ENCODE measurements at places on chromosomes 3 and 15. TPM values are rescaled to one million over a fixed set of nuclear protein-coding genes. Genes with fewer than 3 reads are reported as not detected.

DNA sequence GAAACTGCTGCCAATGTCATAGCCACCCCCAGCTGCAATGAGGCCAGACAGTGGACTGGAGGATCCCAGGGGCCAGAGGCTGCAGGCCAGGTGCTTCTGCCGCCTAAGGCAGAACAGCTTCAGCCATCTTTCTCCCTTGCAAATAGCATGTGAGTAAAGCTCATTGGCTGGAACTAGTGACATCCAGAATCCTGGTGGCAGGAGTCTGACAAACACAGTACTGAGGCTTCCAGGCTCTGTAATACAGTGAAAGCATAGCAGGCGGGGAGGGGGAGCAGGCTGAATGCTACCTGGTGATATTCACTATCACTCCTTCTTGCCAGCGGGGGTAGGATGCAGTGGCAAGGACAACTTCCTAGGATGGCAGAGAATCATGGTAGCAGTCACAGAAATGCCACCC is 36.5 kb upstream of the TBC1D21 start:
- H3K27me3 ChIP-seq = no peaks in the 10 kb centered on the region
- no peaks in the 10 kb centered on the region for H3K36me3 ChIP-seq
- DNase-seq = no peak
- no peak overlapping the region for H3K4me3 ChIP-seq

The KBTBD8 gene
- total RNA-seq = 1.2 TPM

The CCR9 gene
- total RNA-seq = 0.07 TPM

The FBLN2 gene
- total RNA-seq = 2.5 TPM

The ADAMTS7 gene
- total RNA-seq = 0.99 TPM

The FETUB gene
- 55.1 TPM for total RNA-seq

- H3K27ac ChIP-seq = no peak overlapping the region
- H3K4me1 ChIP-seq = no peaks in the 10 kb centered on the region
- H3K4me3 ChIP-seq = no peak overlapping the region
- no peaks in the 10 kb centered on the region for H3K36me3 ChIP-seq
Measured at GRCh38 chr3:118909763-118910162, 124.9 kb downstream of the IGSF11 start.

GRCh38 chr3:1117843-1118473 is 25.1 kb downstream of the CNTN6 start:
- no peaks in the 10 kb centered on the region for H3K4me1 ChIP-seq
- no peak for DNase-seq
- no peak overlapping the region for H3K27ac ChIP-seq
- H3K36me3 ChIP-seq = no peaks in the 10 kb centered on the region
- H3K4me3 ChIP-seq = no peak overlapping the region
- no peaks in the 10 kb centered on the region for H3K27me3 ChIP-seq

GRCh38 chr3:129213238-129213637 is 29.5 kb upstream of the CNBP start:
- no peak overlapping the region for H3K4me3 ChIP-seq
- peaks cover 19% of the 10 kb centered on the region for H3K4me1 ChIP-seq
- no peaks in the 10 kb centered on the region for H3K36me3 ChIP-seq
- DNase-seq = no peak

DNA sequence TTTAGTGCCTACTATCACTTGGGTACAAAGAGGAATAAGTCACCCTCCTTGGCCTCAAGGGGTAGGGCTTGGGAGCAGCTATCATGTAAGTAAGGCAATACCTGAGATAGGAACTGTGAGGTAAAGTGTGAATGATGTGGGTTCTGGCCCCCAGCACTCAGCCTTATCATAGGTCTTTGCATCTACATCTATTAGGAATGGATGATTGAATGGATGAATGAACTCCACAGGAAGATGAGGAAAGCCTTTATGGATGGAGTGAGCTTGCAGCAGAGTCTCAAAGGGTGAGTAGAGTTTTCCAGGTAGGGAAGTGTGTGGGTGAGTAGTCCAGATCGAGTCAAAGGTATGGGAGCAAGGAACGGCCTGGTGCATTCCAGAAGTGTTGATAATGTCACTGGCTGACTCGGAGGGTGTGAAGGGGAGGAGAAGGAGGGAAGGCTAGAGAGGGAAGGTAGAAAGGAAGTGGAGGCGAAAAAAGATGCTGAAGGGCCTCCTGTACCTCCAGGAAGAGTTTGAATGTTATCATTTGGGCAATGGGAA is 13.1 kb upstream of the ABHD2 start:
- no peak overlapping the region for H3K27ac ChIP-seq
- DNase-seq = no peak
- no peaks in the 10 kb centered on the region for H3K36me3 ChIP-seq
- H3K4me1 ChIP-seq = no peaks in the 10 kb centered on the region

DNA sequence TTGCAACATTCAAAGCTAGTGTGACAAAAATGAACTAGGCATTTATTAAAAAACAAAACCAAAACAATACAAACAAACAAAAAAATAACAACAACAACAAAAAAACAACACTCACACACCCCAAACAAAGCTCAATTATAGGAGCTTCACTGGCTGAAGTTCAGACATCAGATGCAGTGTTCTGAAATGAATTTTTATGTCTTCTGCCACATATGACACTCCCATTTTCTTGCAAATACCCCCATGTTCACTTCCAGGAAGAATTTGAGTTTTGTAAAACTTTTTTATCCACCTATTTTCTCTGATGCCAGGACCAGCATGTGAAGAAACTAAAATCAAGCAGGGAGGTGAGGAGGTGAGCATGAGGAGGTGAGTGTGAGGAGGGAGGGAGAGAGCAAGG is 113.9 kb downstream of the CADPS start:
- H3K36me3 ChIP-seq = no peaks in the 10 kb centered on the region
- no peak overlapping the region for H3K27ac ChIP-seq
- no peaks in the 10 kb centered on the region for H3K27me3 ChIP-seq
- DNase-seq = no peak
- H3K4me1 ChIP-seq = no peaks in the 10 kb centered on the region

GRCh38 chr3:139588450-139588849 is 48.9 kb upstream of the RBP1 start:
- no peaks in the 10 kb centered on the region for H3K4me1 ChIP-seq
- no peak overlapping the region for H3K4me3 ChIP-seq
- H3K36me3 ChIP-seq = no peaks in the 10 kb centered on the region
- no peak for DNase-seq
- H3K27me3 ChIP-seq = no peaks in the 10 kb centered on the region
- no peak overlapping the region for H3K27ac ChIP-seq

The ITIH3 gene
- 742 TPM for total RNA-seq

- DNase-seq = no peak
- H3K27ac ChIP-seq = no peak overlapping the region
- H3K27me3 ChIP-seq = no peaks in the 10 kb centered on the region
- H3K4me1 ChIP-seq = no peaks in the 10 kb centered on the region
- no peak overlapping the region for H3K4me3 ChIP-seq
Measured at GRCh38 chr15:84016371-84016770, 219.2 kb upstream of the GOLGA6L4 start.

DNA sequence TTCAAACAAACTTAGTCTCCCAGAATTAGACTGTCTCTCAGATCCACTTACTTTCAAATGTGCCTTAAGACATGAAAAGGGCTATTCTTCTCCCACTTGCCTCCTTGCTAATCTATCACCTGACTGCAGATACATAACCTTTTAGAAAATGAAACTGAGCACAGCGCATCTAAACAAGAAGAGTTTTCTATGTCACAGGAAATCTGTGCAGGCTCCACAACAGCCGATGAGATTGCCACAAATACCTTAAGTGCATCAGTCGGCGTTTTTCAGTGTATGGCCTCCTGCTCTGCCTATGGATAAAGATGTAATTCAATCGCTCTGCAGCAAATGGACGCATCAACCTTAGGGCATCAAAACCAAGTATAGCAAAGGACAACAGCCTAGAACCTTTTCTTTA is 544.2 kb downstream of the FOXP1 start:
- H3K4me1 ChIP-seq = no peaks in the 10 kb centered on the region
- H3K36me3 ChIP-seq = peaks cover 13% of the 10 kb centered on the region
- H3K27me3 ChIP-seq = no peaks in the 10 kb centered on the region
- no peak overlapping the region for H3K4me3 ChIP-seq
- DNase-seq = no peak

GRCh38 chr15:84949043-84949442 is 32.6 kb upstream of the PDE8A start:
- no peak overlapping the region for H3K27ac ChIP-seq
- no peak for DNase-seq
- no peaks in the 10 kb centered on the region for H3K4me1 ChIP-seq
- H3K4me3 ChIP-seq = no peak overlapping the region

DNA sequence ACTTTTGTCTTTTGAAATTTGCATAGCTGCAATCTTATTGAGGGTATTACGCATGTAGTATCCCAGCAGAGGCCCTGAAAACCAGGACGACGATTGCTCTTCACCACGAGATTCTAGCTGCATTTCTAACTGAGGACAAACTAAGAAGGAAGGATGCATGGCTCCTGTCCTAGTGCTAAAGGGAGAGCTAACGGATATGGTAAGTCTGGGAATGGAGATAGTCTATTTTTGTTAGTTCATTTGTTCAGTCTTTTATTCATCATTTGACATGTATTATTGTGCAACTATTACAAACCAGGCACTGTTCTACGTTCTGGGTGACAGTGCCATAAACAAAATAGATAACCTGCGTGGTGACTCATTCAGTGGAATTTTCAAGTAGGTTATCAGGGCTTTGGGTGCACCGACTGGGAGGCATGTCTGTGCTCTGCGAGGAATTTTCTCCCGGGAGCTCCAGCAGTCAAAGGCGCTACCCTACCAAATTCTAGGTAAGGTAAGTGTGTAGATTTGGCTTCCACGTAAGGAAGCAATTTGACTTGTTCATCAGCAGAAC is 51.9 kb upstream of the ETV5 start:
- no peaks in the 10 kb centered on the region for H3K36me3 ChIP-seq
- no peaks in the 10 kb centered on the region for H3K4me1 ChIP-seq
- no peaks in the 10 kb centered on the region for H3K27me3 ChIP-seq
- no peak for DNase-seq
- no peak overlapping the region for H3K4me3 ChIP-seq

GRCh38 chr3:160259589-160259988 is 34.4 kb downstream of the C3orf80 start:
- H3K27me3 ChIP-seq = no peaks in the 10 kb centered on the region
- peak overlapping the region; percentile 58 for H3K27ac ChIP-seq
- H3K4me1 ChIP-seq = no peaks in the 10 kb centered on the region
- no peak for DNase-seq

GRCh38 chr3:11197484-11197883 is 43.2 kb downstream of the HRH1 start:
- H3K36me3 ChIP-seq = no peaks in the 10 kb centered on the region
- H3K4me3 ChIP-seq = no peak overlapping the region
- H3K4me1 ChIP-seq = no peaks in the 10 kb centered on the region
- no peak for DNase-seq
- no peak overlapping the region for H3K27ac ChIP-seq
- no peaks in the 10 kb centered on the region for H3K27me3 ChIP-seq

DNA sequence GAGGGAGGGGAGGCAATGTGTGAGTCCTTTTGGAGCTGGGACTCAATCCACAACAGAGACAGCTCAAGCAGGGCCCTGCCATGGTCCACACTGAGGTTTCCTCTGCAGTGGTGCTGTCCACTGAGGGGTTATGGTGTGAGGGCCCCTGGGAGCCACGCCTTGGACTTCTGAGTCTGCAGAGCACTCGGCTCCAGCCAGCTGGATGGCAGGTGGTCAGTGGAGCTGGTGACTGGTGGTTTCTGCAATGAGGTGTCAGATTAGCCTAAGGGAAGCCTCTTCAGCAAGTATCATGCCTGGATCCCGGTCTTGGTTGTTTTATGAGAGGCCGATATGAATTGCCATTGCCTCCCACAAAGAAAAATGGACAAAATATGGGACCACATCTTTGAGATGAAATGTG is 21.7 kb downstream of the LSM3 start:
- no peak overlapping the region for H3K4me3 ChIP-seq
- DNase-seq = no peak
- no peak overlapping the region for H3K27ac ChIP-seq
- no peaks in the 10 kb centered on the region for H3K36me3 ChIP-seq
- no peaks in the 10 kb centered on the region for H3K27me3 ChIP-seq

- no peak overlapping the region for H3K27ac ChIP-seq
- no peak overlapping the region for H3K4me3 ChIP-seq
- H3K36me3 ChIP-seq = no peaks in the 10 kb centered on the region
- H3K4me1 ChIP-seq = no peaks in the 10 kb centered on the region
- no peak for DNase-seq
Measured at GRCh38 chr3:135416182-135416581, 549.3 kb upstream of the PPP2R3A start.

DNA sequence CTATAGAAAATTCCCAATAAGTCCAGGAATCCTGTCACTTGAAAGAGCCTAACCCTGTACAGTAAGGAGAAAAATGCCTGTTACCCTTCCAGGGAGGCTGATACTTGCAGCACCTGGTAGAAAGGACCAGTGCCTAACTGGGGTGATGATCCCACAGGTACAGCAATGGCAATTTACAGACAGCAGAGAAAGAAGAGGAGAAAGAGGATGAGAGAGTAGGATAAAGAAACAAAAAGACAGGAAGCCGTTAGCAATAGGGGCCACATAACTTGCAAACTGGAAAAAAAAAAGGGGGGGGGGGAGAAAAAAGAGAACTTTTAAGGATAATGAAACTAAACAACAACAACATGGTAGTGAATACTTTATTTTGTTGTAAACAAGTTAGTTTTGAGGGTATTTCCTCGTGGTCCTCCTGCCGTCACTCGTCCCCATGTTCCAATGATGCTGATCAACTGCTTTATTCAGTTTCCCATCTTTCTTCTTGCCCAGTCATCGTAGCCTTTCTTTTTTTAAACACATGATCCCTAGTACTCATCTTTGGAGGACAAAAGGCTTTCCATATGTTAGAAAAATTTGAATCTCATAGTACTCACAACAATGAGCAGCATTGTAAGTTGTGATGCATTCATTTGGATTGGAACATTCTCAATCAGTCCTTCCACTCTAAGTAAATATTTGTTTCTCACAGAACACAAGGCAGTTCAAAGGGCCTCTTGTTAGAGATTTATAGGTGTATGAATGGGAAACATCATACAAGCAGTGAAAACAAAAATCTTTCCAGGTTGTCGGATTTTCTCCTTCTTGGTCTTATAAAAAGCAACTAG is 8.6 kb downstream of the TM4SF1 start:
- no peak overlapping the region for H3K27ac ChIP-seq
- H3K36me3 ChIP-seq = no peaks in the 10 kb centered on the region
- H3K4me3 ChIP-seq = no peak overlapping the region
- H3K4me1 ChIP-seq = no peaks in the 10 kb centered on the region
- no peaks in the 10 kb centered on the region for H3K27me3 ChIP-seq

The PAK6 gene
- not detected for total RNA-seq

GRCh38 chr3:162072656-162073164 is 576.1 kb downstream of the OTOL1 start:
- no peaks in the 10 kb centered on the region for H3K27me3 ChIP-seq
- H3K36me3 ChIP-seq = no peaks in the 10 kb centered on the region
- H3K27ac ChIP-seq = no peak overlapping the region

DNA sequence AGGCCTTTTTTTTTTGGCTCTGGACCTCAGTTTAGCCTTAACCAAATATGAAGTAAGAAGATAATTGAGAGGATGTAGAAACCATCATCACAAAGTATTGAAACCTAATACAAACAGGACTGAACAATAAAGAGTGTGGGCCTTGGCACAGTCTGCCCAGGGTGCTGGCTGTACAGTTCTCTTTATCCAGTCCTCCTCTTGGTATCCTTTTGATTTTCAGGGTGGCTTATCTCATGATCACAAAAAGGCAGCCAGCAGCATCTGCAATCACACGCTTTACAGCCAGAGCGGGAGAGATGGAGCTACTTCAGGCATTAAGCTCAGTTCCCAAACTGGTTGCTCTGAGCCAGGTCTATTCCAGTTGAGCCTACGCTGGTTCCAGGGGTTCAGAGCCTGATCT is 239.7 kb downstream of the RPLP1 start:
- no peaks in the 10 kb centered on the region for H3K27me3 ChIP-seq
- H3K27ac ChIP-seq = no peak overlapping the region
- no peaks in the 10 kb centered on the region for H3K36me3 ChIP-seq
- DNase-seq = no peak
- H3K4me3 ChIP-seq = no peak overlapping the region
- no peaks in the 10 kb centered on the region for H3K4me1 ChIP-seq

Measured in right lobe of liver (tissue), 6 donors.